ENCODE measurements at places on chromosomes 12 and 14.

- DNase-seq = no peak
These were observed 67.5 kb downstream of the SLC41A2 start for GRCh38 chr12:104890476-104891096.

DNA sequence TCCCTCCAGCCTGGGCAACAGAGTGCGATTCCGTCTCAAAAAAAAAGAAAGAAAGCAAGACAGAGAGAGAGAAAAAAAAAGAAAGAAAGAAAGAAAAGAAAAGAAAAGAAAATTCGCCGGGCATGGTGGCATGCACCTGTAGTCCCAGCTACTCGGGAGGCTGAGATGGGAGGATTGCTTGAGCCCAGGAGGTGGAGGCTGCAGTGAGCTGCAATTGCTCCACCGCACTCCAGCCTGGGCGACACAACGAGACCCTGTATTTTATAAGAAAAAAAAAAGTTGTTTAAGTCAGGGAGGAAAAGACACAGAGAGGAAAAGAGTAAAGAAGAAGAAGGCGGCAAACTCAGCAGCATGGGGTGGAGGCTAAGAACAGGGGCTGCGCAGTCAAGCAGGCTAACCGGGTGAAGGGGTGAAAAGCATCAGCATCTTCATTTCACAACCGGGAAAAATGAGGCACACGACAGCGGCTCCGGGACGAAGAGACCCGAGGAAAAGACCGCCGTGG is 557 bp upstream of the FICD start:
- DNase-seq = no peak

DNA sequence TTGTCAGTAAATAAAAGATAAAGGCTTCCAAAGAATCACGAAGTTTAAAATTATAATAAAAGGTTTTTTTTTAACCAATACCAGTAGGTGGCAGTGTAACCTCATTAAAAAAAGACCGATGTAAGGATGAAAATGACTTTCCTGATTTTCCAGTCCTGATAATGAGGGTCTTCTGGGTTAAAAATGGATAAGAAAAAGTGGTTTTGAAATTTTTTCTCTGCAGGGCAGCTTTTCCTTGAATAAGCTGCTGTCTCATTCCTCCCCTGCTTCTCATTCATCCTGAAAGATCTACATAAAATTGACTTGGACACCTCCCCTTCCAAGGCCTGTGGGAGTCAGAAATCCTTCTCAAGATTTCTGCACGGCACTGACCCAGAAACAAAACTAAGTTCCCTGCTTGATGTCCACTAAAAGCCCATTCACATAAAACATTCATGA is 58.9 kb upstream of the FBXO33 start:
- DNase-seq = no peak

DNA sequence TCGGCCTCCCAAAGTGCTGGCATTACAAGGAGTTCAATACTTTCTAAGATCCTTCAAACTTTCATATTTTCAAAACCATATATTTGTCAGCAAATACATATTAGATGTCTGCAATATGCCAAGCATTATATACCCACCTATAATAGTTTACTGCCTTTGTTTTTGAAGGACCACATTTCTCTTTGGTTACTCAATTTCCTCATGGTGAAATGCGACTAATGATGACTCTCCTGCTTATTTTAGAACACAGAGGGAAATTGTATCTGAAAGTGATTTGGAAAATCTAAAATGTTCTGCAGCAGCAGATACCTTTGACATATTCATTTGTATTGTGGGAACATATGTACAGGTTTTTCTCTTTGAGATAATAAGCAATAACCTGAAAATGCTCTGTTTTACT is 2.7 kb upstream of the CNTN1 start:
- DNase-seq = no peak

DNA sequence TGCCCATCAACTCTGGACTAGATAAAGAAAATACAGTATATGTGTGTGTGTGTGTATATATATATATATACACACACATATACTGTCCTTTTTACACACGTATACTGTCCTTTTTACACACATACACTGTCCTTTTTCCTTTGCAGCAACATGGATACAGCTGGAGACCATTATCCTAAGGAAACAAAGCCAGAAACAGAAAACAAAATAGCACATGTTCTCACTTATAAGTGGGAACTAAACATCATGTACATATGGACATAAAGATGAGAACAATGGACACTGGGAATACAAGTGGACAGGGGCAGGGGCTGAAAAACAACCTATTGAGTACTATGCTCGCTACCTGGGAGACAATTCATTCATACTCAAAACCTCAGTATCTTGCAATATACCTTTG is 23.7 kb downstream of the VDR start:
- DNase-seq = no peak

- DNase-seq = no peak
These were observed 22.7 kb upstream of the SRGAP1 start for GRCh38 chr12:63821781-63822251.

GRCh38 chr14:90416720-90417119 is 19.9 kb downstream of the CALM1 start:
- DNase-seq = no peak

GRCh38 chr12:98262902-98263301 is 252.5 kb upstream of the TMPO start:
- DNase-seq = no peak

DNA sequence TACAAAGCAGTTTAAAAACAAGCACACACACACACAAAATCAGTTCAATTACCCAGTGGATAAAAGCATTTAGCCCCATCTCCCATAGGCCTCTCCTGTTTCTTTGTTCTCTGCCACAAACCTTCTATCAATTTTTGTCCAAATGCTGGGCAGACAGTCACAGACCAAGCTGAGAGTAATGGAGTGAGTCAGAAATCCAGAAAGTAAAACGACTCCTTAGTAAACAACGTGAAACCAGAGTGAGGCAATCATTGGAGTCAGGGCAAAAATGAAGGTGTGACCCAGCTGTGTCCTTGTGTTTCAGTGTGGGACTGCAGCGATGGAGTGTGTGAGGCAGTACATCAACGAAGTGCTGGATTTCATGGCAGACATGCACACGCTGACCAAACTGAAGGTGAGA is 102.0 kb downstream of the PRIMA1 start:
- DNase-seq = no peak

DNA sequence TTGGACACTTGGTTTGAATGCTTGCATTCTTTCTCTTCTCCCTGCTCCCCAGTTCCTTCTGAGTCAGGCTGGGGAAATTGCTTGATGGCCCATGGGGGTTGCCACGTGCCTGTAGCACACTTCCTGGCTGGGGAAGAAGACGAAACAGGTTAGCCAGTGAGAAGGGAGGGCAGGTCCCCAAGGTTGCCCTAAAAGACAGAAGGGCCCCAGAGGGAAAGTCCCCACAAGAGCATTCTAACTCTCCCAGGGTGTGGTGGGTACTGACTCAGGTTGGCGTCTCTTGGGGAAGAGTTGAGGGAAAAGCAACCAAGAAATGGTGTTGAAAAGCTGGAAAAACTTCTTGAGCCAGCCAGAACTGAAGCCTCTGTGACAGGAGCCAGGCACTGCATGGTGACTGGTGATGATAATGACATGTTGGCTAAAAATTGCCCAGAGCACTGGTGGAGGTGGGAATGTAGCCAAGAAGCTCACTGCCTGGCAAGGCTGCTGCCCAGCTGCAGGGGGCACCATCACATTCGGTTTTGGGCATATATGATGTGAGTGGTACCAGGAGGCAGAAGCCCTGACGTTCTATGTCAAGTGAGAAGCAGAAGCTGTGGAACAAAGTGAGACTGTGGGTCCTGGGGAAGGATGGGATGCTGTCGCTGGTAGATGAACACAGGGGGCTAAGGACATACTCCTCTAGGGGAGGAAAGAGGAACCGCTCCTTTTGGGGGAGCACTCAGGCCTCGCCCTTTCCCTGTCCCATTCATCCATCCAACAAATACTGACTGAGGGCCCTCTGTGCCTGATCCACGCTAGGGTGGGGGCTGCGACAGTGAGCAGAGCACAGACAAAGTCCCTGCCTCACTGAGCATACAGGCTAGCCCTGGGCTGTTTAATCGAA is 8.1 kb upstream of the RABGGTA start:
- DNase-seq = no peak

DNA sequence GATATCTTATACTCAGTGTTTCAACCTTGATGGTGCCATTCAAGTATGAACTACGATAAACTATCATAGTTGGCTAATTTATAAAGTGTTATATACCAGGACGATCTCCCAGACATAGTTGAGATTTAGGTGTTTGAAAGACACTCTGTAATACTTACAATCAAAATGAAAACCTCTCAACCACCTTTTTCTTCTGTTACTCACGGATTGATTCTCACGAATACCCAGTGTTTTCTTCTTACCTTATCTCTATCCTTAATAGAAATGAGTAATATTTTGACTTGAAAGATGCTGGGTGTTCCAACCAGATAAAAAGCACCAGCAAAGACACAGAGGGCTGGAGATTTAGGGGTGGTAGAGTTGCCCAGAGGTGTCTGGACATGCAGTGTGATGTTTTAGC is 169.9 kb downstream of the PTCSC3 start:
- no peak for DNase-seq

DNA sequence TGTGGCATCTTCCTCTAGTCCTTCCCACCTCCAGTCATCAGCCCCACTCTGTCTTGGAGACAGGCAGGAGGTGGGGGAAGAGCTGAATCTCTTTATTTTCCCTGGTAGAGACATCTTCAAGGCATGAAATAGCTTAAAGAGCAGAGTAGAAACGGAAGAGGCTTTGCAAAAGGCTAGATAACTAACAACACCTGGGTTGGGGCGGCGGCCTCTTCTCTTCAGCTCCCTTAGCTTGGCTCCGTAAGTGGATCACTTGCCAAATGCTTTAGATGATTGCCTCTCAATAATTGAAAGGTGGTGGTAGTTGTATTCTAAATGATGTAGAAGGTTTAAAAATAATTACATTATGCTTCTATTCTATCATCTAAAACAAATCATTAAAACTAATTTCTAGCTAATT is 36.1 kb downstream of the SSPN start:
- no peak for DNase-seq

DNA sequence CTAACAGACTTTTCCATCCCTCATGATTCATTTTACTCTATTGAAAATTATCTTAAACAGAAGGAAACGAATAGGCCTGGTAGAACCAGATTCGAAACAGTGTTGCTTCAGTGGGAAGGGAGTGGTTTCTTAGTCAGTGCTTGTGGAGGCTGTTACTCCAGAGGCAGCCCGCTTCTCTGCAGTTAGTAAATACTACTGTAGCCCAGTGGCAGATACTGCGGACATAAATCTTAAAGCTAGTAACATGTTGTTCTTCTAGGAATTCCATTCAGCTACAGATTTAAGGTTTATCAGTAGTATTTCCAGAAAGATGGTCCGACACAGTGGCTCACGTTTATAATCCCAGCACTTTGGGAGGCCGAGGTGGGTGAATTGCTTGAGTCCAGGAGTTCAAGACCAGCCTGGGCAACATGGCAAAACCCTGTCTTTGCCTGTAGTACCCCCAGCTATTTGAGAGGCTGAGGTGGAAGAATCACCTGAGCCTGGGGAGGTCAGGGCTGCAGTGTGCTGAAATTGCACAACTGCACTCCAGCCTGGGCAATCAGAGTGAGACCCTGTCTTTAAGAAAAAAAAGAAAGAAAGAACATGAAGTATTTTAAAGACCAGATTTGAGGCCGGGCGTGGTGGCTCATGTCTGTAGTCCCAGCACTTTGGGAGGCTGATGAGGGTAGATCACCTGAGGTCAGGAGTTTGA is 45.9 kb downstream of the DIP2B start:
- DNase-seq = no peak

GRCh38 chr12:53456654-53457366 is 4.9 kb downstream of the PCBP2 start:
- no peak for DNase-seq

DNA sequence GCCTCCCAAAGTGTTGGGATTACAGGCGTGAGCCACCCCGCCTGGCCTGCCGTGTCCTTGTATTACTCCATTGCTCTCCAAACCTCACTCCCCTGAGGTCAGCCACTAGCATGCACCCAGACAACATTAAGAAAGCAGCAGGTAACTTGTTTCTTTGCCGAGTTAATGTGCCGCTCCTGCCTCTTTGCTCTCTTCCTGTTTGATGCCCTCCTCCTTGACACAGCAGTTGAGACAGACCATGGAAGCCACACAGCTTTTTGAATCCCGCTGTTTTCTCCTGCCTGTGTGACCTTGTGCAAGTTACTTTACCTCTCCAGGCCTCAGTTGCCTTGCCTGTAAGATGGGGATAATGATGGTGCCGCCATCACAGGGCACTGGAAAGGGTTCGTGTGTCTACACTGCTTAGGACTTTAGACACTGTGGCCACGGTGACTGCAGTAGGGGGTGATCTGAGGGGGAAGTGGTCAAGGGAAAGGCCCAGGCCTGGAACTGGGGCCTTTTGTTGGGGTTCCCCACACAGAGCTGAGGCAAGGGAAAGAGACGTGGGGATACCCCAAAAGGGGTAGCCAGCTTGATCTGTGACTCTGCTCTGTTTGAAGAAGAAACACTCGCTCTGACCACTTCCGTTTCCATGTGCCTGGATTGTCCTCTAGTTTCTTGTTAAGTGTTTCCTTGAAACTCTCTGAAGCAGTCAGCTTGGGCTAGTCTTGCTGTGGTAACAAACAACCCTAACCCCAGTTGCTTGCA is 69.3 kb downstream of the RIN3 start:
- no peak for DNase-seq

GRCh38 chr14:59133709-59134108 is 54.8 kb upstream of the DAAM1 start:
- DNase-seq = no peak

- no peak for DNase-seq
These were observed 28.5 kb upstream of the PLEK2 start for GRCh38 chr14:67440513-67440912.

DNA sequence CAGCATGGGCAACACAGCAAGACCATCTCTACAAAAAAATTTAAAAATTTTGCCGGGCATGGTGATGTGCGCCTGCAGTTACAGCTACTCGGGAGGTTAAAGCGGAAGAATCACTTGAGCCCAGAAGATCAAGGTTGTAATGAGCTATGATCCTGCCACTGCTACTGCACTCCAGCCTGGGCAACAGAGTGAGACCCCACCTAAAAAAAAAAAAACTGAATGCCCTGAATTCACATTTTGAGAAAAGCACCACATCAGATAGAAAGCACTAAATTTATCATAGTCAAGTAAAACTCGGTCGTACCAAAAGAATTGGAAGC is 24.1 kb upstream of the AP4S1 start:
- DNase-seq = no peak

GRCh38 chr12:49131894-49132461 is 783 bp upstream of the TUBA1B start:
- no peak for DNase-seq

DNA sequence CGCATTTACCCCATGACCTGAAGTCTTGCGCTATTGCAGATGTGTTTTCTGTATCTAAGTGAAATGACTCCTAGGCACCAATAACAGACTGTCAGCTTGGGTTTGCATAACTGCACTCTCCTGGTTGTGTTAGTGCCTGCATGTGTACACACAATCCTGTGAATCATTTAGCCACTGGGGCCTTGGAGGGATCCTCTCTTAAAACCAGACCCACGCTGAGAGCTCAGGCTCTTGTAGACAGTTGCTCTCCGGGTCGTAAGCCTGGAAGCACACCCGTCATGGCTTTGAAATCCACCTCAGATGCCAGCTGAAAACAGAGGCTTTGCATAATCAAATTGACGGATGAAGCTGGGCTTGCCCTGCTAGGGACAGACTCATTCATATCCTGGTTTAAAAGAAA is 79.2 kb upstream of the RBM19 start:
- no peak for DNase-seq

Measured in non-pigmented ciliary epithelial cell (primary cell).